ENCODE measurements at places on chromosomes 1 and 21.

DNA sequence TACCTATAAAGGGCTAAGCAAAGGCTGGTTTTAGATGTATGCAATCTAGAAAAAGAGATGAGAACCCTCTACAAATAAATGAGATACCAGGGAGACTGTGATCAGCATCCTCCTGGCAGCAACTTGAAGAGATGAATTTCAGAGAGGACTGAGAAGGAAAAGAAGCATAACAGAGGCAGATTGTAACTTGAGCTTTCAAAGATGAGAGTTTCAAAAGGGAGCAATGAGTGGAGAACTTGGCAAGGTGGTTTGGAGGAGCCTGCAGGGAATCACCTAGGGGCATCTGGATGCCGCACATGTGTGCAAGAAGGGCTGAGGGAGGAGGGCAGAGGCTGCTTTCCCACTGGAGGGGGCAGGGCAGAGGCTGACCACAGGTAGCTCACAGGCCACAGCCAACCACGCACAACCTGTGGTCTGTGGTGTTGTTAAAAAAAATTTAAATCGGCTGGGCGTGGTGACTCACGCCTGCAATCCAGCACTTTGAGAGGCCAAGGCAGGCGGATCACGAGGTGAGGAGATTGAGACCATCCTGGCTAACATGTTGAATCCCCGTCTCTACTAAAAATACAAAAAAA lies 50.2 kb downstream of the PCNX2 start:
- no peak for DNase-seq

DNA sequence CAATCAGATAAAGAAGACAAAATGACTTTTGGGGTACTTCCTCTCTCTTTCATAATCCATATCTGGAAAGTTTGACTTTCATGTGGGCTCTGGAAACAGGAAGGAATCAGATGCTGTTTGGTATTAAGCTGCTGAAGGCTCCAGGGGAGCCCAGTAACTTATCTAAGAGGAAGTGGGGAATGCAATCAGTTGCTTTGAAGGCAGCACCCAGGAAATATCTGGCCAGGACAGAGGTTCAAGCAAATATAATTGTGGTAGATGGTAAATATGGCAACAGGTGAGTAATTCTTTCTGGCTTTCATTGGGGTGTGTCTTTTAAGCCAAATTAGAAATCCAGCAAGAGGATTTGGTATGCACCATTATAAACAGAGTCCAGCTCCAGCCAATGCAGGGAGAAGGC lies 44.4 kb downstream of the COLGALT2 start:
- no peak for DNase-seq

DNA sequence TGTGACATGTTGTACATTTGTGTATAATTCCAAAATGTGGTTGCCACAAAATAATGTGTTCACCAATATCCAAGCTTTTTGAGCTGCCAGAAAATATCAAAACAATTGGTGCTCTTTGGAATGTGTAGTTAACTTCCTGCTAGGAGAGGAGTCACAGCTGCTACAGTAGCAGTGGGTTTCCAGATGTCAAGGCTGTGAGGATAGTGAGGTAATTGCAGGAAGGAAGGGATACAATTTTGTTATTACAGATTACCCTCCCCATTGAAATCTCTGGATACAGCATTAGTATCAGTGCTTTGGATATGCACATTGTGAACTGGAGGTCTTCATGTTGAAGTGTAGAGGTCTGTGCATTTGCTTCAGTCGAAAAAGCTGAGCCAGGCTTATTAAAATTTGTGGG lies 253.2 kb downstream of the PTPRC start:
- no peak for DNase-seq

- no peak for DNase-seq
Measured at GRCh38 chr21:21530680-21531079, 532.5 kb downstream of the NCAM2 start.

DNA sequence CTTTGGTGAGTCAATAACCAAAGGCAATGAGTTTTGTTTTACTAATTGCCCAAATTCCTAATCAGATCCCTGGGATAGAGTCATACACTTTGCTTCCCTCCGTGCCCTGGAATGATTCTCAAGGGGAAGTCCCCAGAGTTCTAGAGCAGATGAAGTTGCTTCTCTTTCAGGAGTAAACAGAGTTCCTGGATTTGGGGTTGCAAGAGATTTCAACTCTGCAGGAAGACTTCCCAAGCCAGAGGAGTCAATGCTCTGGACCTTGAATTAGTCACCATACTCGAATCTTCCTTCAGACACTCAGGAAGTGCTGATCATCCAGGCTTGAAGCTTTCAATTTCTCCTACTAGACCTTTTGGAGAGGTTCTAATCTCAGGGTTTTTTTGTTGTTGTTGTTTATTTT lies 39.6 kb downstream of the FCER1A start:
- no peak for DNase-seq

DNA sequence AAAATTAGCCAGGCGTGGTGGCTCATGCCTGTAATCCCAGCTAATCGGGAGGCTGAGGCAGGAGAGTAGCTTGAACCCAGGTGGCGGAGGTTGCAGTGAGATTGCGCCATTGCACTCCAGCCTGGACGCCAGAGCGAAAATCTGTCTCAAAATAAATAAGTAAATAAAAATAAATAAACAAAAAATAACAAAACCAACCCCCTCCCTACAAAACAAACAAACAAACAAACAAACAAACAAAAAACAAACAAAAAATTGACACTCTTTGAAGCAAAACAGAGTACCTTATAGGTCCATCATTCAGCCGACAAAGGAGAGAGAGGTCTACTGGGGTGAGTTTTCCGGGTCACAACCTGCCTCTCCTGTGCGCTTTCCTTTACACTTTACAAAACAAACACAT lies 5.4 kb upstream of the KDF1 start:
- DNase-seq = no peak

DNA sequence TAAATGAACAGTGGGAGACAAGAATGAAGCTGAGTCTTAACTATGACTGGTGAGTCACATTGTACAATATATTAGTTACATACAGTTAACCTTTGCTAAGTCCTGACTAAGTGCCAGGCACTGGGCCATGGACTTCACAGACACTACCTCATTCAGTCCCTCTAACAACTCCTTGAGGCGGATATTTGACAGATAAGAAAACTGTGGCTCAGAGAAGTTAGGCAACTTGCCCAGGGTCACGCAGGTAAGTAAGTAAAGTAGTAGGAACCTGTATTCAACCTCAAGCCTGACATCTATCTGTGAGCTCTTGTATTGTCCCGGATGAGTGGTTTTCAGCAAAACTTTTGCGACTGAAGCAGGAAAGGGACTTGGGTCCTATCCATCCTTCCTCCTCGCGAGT lies 62.1 kb downstream of the GNG12 start:
- no peak for DNase-seq

GRCh38 chr1:25803368-25803767 lies 3.4 kb downstream of the SELENON start:
- DNase-seq = no peak

Data from stimulated activated CD8-positive, alpha-beta memory T cell treated with anti-CD3 and anti-CD28 coated beads, Interleukin-15, amount 100 ng/mL, for 48 hours (primary cell).